ENCODE measurements at places on chromosomes 5 and 9.

GRCh38 chr5:140988100-140988499, 21.8 kb downstream of the PCDHAC2 start:
- no peak for DNase-seq

GRCh38 chr5:175321927-175322532, 122.0 kb downstream of the DRD1 start:
- DNase-seq, result peak; percentile 93

DNA sequence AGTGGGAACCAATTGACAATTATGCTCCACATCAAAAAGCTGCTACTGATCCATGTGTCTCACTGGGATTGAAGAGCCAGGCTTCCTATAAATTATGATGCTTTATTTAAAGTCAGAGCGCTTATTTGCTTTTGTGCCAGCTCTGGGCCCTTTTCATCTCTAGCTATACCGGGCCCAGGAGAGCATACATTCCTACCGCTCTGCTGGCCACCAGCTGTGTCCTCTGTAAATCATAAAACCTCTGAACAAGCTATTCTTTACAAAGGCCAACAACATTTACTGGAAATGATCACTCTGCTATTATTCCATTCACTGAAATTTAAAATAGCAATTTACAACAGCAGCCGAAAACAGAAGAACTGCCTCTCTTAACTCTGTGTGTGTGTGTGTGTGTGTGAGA, 86.6 kb downstream of the ZNF608 start:
- DNase-seq, result no peak

GRCh38 chr5:143231973-143232812, 171.3 kb downstream of the NR3C1 start:
- no peak for DNase-seq

DNA sequence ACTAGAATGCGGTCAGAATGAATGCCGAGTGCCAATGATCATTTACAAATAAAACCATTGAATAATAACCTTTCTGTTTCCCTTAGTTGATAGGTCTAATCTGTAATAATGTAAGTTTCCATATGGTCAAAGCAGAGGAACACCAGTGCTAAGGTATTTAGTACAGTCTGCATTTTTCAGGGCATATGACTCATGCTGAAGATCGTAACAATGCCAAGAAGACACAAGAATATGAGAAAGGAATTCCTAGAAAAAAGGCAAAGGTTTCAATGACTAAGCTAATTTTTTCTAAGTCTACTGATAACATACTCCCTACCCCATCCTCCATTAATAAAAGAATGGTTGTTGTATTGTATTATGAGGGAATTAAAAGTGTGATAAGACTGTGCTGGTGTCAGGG, 2.8 kb downstream of the OR1L8 start:
- DNase-seq, result no peak

- no peak for DNase-seq
These were observed 240.6 kb downstream of the MARCHF11 start for GRCh38 chr5:15938961-15939360.

- no peak for DNase-seq
These were observed 232.3 kb downstream of the FANCC start for GRCh38 chr9:95085036-95085770.

- no peak for DNase-seq
These were observed 339.4 kb downstream of the ACTL7B start for GRCh38 chr9:108516391-108516790.

GRCh38 chr9:131330814-131331600, 41.5 kb downstream of the PLPP7 start:
- DNase-seq, result peak; percentile 92

DNA sequence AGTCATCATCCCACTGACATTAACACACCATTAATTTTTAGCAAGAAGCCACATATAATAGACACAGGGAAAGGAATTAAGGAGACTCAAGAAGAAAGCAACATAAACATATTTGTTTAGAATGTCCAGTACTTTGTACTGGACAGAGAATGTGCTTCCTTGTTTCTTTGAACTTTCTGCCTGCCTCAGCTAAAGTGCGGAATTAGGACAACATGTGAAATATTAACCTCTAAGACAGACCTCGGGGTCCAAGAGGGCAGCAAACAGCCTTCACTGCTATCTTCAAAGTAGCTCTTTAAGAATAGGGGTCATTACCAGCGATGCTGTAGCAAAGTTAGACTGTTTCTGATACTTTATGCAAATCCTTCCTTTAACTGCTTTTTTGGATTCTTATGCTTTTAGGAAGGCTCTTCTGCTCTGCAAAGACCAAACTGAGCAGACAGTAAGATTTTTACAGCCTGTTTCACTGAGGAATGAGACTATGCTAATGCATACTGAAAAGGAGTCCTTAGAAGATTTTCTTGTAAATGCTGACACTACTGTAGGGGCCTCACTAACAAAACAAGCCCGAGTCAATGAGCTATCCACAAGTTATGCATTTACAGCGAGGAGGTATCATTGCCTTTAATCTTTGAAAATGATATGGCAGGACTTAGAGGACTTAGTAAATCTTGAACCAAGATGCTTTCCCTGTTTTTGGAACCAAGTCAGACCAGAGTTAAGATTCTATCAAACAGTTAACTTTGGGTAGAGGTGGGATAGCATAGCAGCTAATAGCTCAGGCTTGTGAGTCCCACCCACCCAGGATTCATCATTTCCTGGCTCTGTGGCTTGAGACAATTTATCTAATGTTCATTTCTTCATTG, 23.8 kb downstream of the DAB2 start:
- no peak for DNase-seq

- DNase-seq, result no peak
These were observed 266.2 kb upstream of the ADAMTSL1 start for GRCh38 chr9:18207735-18208134.

GRCh38 chr9:90014421-90014820, 409.6 kb downstream of the GADD45G start:
- no peak for DNase-seq

Measured in neural progenitor cell (in vitro differentiated cells).